ENCODE measurements at places on chromosomes 12 and 14. TPM values are rescaled to one million over a fixed set of nuclear protein-coding genes. Genes with fewer than 3 reads are reported as not detected.

Gene STAC3
- 3.0 TPM for total RNA-seq

Gene C12orf50
- total RNA-seq: 0.03 TPM

Gene PLEKHG7
- total RNA-seq: not detected

Gene WDHD1
- total RNA-seq: 65.4 TPM

Gene ZFHX2
- total RNA-seq: 11.6 TPM

Gene RDH12
- 0.28 TPM for total RNA-seq

Gene OR10P1
- not detected for total RNA-seq

DNA sequence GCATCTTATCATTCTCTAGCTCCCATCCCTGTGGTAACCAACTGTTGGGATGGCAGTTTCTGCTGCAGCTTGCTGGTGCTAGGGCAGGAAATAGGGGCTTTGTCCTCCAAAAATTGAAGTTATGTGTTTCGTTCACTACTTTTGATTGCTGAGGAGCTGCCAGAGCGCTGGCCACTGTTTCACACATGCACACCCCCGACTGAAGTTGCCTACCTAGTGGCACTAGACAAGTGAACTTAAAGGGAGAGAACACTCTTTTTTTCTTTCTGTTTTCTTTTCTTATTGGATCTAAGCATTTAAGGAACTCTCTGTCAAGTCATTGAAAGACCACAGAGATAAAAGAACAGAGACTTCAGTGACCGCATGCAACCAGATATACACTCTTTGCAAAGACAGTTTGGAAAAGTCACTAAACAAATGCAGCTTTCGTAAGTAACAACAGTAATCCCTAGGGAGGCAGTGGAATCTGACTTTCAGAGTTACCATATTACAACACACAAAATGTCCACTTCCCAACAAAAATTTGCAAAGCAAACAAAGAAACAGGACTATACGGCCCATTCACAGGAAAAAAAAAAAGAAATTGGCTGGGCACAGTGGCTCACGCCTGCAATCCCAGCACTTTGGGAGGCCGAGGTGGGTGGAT is 12.0 kb downstream of the TFCP2 start:
- H3K4me1 ChIP-seq: peaks cover 6% of the 10 kb centered on the region
- no peak overlapping the region for H3K4me3 ChIP-seq
- H3K27me3 ChIP-seq: no peaks in the 10 kb centered on the region
- no peaks in the 10 kb centered on the region for H3K36me3 ChIP-seq

DNA sequence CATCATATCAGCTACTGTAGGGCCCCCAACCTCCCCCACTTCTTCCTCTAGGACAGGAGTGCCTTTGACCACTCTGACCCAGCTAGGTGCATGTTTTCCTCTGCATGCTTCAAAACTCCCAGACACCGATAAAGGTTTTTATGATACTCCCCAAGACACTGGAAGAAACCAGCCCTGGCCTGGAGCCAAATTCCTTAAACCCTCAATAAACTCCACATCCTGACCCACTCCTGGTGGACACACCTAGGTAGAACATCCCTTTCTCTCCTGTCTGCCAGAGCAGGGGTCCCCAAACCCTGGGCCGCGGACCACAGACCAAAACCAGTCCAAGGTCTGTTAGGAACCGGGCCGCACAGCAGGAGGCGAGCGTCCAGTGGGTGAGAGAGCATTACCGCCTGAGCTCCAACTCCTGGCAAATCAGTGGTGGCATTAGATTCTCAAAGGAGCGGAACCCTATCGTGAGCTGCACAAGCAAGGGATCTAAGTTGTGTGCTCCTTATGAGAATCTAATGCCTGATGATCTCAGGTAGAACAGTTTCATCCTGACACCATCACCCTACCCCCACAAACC is 49.6 kb downstream of the NT5DC3 start:
- no peak for DNase-seq
- no peak overlapping the region for H3K27ac ChIP-seq
- H3K4me1 ChIP-seq: peaks cover 8% of the 10 kb centered on the region

- peaks cover 4% of the 10 kb centered on the region for H3K4me1 ChIP-seq
- H3K27ac ChIP-seq: no peak overlapping the region
- no peaks in the 10 kb centered on the region for H3K27me3 ChIP-seq
- no peak for DNase-seq
Observed at GRCh38 chr12:116415408-116416108, 138.1 kb upstream of the MED13L start.

DNA sequence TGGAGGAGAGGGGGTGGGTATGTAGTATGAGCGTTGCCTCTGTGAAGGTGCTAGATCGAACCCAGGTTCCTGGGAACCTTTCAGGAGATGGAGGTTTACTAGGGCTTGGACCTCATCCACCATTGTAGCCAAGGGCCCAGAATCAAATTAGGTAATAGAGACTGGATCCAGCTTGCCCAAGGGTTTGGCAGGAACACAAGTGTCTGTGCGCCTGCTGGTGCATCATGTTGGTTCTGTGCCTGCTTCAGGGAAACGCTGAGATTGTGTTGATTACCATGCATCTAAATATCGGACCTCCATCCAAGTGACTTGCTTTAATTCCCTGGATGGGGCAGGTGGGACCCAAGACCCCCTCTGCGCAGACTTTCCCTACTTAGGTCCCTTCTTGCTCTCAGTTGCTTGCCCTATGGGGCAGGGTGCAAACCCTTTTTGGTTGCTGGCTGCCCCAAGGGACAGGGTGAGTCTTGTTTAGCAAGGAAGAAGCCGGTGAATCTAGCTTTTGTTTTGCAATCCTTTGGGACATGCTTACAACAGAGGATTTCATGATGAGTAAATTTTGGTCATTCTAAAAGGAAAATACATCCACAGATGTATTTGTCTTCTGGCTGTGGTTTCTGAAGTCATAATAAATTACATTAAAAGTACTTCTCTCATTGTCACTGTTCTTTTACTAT is 189.8 kb upstream of the PRICKLE1 start:
- no peak overlapping the region for H3K27ac ChIP-seq
- no peak overlapping the region for H3K4me3 ChIP-seq
- no peaks in the 10 kb centered on the region for H3K36me3 ChIP-seq
- peaks cover 7% of the 10 kb centered on the region for H3K4me1 ChIP-seq

DNA sequence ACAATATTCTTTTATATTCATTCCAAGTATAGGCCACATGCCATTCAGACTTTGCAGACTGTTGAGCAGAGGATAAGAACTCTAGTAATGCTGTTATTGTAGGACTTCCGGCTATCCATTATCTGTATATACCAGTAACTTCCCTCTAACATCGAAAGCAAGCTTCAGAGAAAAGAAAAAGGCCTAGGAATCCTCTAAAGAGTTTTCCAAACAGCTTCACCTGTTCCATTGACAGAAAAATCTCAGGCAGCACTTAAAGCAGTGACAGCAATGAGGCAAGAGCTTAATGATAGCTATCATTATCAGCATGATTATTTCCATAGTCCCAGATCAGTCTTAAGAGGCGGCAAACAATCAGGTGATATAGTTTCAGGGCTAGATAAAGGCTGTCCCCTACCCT is 1.8 kb downstream of the CPNE8 start:
- H3K36me3 ChIP-seq: no peaks in the 10 kb centered on the region
- peak overlapping the region; percentile 85 for H3K4me3 ChIP-seq
- no peak for DNase-seq
- peaks cover 28% of the 10 kb centered on the region for H3K4me1 ChIP-seq

GRCh38 chr12:23431006-23431405 is 518.5 kb downstream of the SOX5 start:
- H3K27ac ChIP-seq: no peak overlapping the region
- no peaks in the 10 kb centered on the region for H3K36me3 ChIP-seq
- DNase-seq: no peak
- no peaks in the 10 kb centered on the region for H3K27me3 ChIP-seq
- H3K4me1 ChIP-seq: peaks cover 11% of the 10 kb centered on the region
- no peak overlapping the region for H3K4me3 ChIP-seq

GRCh38 chr14:101185073-101185835 is 281.7 kb upstream of the RTL1 start:
- no peak overlapping the region for H3K4me3 ChIP-seq
- no peaks in the 10 kb centered on the region for H3K27me3 ChIP-seq

DNA sequence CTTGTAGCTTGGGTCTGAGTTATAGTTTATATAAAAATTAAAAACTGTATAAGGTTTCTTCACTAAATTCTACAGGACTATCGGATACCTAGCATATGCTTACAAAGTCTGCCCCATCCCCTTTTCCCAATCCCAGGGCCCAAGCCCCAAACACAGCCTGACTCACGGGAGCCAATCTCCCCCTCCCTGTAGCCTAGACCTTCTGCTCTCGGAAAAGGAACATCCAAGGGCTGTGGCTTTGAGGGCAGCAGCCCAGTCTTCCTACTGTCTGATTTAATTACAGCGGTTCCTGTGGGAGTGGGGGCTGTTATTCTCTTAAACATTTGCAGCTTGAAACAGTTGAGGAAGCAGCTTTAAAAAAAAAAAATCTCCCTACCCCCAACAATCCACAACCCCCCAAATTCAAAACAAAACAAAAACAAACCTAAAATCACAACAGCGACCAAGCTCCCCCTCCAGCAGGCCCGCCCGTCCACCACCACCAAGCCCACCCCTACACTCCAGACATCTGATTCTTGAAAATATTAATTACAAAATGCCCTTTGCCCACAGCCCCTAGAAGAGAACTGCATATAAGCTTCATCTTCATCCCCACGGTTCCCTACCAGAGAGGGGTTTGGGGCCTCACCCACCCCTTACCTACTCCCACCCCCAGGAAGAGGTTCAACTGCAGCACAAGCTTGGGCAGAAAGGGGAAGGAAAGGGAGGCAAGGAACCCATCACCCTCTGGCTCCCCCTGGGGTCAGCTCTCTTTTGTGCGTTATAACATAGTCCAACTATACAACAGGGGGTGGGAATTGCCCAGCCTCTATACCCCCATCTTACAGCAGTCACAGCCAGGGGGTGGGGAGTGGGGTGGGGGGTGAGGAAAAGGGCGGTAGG is 1.1 kb upstream of the PRKAG1 start:
- H3K36me3 ChIP-seq: peaks cover 22% of the 10 kb centered on the region
- peaks cover 5% of the 10 kb centered on the region for H3K4me1 ChIP-seq
- no peaks in the 10 kb centered on the region for H3K27me3 ChIP-seq
- peak overlapping the region; percentile 81 for H3K4me3 ChIP-seq
- peak; percentile 78 for DNase-seq
- peak overlapping the region; percentile 97 for H3K27ac ChIP-seq

- peaks cover 28% of the 10 kb centered on the region for H3K4me1 ChIP-seq
- no peak for DNase-seq
- H3K36me3 ChIP-seq: no peaks in the 10 kb centered on the region
- no peak overlapping the region for H3K27ac ChIP-seq
Observed at GRCh38 chr14:98997526-98998205, 274.3 kb downstream of the BCL11B start.

- peaks cover 100% of the 10 kb centered on the region for H3K27me3 ChIP-seq
- H3K27ac ChIP-seq: no peak overlapping the region
- DNase-seq: peak; percentile 78
- H3K4me1 ChIP-seq: peaks cover 42% of the 10 kb centered on the region
Observed at GRCh38 chr12:54019091-54019811, 9.0 kb upstream of the HOXC6 start.

DNA sequence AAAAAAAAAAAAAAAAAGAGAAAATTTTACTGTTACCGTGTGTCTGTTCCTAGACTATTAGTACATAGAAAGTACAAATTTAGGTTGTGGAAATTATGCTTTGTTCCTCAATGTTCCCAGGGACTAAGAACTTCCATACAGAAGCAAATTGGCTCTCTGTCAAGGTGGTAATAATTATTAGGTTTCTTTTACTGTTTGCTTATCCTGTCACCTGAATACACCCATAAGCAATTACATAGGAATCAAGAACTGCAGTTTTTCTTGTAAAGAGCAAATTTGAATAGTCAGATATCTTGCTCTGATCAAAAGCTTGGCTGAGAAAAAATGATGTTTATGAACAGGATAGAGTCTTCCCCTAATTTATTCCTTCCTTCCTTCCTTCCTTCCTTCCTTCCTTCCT is 191.2 kb downstream of the AEBP2 start:
- no peak overlapping the region for H3K4me3 ChIP-seq
- no peak overlapping the region for H3K27ac ChIP-seq
- DNase-seq: no peak
- no peaks in the 10 kb centered on the region for H3K36me3 ChIP-seq

DNA sequence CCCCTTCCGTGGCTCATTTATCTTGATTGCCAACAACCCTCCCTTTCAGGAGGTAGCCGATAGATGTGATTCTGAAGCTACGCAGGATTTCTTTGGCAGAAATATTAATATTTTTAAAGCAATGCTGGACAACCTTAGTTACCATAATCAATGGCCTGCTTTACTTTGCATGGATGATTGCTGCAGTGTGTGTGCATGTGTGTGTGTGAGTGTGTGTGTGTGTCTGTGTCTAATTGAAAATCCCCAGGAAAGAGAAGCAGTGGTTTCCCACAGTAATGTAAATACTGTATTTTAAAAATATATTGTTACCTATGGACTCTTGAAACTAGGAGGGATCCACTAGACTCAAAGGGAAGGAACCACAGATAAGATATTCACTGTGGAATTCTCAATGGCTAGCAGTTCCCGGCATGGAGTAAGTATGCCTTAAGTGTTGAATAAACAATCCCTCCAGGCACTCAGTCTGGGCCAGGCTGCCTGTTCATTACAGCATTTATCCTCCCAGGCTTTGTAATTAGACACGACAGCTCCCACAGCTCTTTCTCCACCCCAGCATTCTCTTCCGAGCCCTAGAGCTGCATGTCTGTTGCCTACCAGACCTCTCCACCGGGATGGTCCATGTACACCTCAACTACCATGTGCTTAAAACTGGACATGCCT is 22.5 kb upstream of the C14orf132 start:
- no peak overlapping the region for H3K4me3 ChIP-seq
- no peak overlapping the region for H3K27ac ChIP-seq
- no peaks in the 10 kb centered on the region for H3K4me1 ChIP-seq
- H3K36me3 ChIP-seq: no peaks in the 10 kb centered on the region
- no peaks in the 10 kb centered on the region for H3K27me3 ChIP-seq

GRCh38 chr12:102638777-102639176 is 158.4 kb upstream of the IGF1 start:
- H3K4me1 ChIP-seq: no peaks in the 10 kb centered on the region
- H3K27me3 ChIP-seq: no peaks in the 10 kb centered on the region
- DNase-seq: no peak

DNA sequence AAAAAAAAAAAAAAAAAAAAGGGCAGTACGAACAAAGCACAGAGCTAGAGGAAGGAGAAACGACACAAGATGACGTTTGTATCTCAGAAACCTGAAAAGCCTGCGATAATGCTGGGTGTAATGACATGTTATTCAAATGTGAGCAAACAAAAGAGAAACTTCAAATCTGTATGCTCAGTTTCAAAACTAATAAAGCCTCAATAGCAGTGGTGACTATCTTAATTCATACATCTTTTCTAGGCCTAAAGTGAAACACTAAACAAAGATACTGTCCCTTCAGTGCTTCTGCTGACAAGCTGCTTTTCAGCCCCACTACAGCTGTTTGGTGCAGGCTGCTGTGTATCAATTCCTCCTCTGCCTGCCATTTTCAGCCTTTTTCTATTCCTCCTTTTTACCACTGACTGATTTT is 15.8 kb downstream of the ITPR2 start:
- 0 out of 2 replicates have a peak overlapping the region, but pooled peaks have one; percentile 17 for H3K27ac ChIP-seq
- no peak for DNase-seq
